CD4-positive, alpha-beta T cell treated with Interleukin-21 for 1 hour (primary cell): ENCODE measurements at places on chromosomes 13 and 19.
A peak's percentile ranks its signal among the peaks of the same experiment; 100 is the strongest.

DNA sequence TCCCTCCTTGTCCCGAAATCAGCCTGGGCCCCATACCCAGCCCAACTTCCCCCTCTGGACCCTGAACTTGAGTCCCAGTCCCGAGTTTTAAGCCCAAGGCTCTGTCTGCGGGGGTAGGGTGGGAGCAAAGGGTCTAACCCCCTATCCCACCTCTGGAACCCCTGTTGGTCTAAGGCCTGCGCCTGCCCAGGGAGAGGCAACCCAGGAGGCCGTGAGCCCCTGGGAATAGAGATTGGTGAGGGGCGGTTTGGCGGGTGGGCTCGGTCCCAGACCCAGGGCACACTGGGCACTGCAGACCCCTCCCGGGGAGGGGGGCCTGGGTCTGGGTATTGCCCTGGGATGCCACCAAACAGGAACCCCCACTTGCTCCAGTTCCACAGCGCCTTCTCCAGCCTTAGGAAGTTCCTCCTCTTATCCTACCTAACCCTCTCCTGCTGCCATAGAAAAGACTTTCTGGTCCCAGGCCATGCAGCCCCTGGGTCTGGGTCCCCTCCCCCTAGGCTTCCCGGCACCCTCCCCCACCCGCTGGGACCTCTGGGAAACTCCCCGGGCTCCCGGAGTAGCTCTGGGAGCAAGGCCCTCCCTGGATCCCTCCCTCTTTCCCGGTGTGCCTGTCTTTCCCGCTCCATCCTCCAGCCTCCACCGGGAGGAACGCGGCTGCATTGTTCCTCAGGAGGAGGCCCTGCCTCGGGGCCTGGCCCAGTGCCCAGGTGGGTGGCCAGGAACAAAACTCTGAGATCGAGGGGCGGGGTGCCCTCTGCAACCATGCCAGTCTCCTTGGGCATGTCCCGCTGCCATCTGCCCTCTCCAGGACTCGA lies 33.6 kb upstream of the NANOS3 start:
- DNase-seq = no peak

DNA sequence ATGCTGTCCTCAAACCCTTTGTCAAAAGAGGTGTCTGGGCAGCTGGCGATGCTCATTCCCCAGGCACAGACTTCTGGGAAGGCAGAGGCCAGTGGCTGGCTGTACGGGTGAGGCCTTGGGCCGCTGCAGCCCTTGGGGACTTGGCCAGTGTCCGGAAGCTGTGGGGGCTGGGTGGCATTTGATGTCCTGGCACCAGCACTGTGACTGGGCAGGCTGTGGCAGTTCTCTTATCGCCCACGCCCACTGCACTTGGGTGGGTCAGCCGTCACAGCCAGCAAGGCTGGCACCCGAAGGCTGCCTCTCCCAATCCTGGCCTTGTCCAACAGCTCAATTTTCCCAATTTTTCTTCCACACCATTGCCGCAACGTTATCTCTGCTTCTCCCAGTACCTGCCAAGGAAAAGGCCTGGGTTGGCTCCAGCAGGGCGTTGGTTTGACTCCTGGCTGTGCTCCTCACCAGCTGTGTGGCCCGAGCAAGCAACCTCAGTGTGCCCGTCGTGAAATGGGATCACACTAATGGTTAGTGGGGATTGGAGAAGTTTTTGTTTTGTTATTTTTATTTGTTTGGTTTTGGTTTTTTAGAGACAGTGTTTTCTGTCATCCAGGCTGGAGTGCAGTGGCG lies 12.7 kb upstream of the SLC44A2 start:
- no peak for DNase-seq

- DNase-seq = no peak
Measured at GRCh38 chr19:13066933-13067807, 35.5 kb downstream of the LYL1 start.

GRCh38 chr13:65965501-65965900 lies 1264.6 kb downstream of the PCDH9 start:
- DNase-seq = no peak

DNA sequence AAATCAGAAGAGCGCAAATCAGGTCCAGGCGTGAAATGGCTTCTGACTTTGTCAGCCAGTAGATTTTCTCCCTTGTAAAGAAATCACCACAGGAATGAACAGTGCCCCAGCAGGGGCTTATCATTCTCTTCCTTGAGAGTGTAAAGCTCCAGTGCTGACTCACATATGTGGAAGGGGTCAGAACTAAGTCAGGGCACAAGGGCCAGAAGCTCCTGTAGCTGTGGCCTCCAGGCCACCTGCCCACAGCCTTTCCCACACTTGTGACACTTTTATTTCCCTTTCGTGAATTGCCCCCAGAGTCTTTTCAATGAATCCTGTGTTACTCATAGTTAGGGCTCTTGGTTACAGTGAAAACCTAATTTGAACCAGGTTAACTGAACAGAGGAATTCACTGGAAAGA lies 99.6 kb downstream of the SUCLA2 start:
- no peak for DNase-seq

DNA sequence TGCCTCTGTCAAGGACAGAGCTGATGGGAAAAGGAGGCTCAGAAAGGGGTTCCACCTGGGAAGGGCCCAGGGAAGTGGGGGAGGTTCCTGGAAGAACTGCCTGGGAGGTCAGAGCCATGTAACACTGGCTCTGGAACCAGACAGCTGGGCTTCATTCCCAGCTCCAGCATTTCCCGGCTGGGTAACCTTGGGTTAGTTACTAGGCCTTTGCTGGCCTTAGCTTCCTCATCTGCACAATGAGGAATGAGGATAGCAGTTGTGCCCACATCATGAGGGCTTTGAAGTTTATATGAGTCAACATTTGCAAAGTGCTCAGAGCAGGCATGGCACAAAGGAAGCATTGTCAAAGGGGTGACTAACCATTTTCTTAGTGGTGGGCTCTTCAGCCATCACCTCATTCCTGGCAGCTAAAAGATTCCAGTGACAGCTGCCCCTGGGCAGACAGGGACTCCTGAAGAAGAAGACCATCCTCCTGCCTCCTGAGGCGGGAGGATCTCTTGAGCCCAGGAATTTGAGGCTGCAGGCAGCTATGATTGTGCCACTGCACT lies 1.7 kb upstream of the DNAJB1 start:
- DNase-seq = peak; percentile 31

DNA sequence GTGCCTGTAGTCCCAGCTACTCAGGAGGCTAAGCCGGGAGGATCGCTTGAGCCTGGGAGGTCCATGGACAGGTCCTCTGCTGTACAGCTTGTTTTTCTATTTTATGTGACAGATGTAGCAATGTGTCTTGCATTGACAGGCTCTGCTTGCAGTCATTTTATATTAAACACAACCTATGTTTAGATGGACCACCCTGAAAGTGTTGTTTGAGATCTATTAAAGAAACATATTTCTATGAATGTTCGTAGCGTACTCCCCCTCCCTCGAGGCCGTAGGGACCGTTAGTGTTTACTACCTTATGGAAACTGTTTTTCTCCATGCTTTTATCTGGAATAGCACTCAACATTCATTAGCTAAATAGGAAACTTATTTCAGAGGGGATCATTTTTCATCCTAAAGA lies 64.9 kb upstream of the RNF113B start:
- no peak for DNase-seq

- DNase-seq = no peak
Measured at GRCh38 chr19:5025027-5025426, 56.1 kb downstream of the KDM4B start.

GRCh38 chr19:13231663-13232062 lies 81.5 kb downstream of the IER2 start:
- DNase-seq = no peak

GRCh38 chr13:95724252-95724651 lies 47.3 kb downstream of the DNAJC3 start:
- no peak for DNase-seq

DNA sequence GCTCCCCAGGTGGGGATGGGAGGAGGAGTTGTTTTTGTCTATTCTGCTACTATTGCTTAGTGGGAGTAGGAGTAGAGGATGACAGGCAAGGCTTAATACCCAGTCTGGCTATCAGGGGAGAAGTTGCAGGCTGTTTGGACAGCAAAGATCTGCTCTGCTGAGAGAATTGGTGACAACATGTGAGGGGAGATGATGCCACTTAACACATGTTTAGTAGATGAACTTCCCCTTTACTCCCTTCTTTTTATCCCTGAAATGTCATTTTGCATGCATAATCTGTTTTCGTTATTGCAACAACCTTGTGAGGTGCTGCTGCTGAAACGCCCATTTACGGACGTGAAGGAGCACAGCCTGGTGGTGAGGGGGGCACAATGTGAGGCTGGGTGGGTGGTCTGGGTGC lies 3.0 kb upstream of the CYP4F12 start:
- DNase-seq = no peak

GRCh38 chr19:53055117-53055516 lies 10.6 kb downstream of the ERVV-2 start:
- no peak for DNase-seq
